ENCODE measurements at places on chromosomes 6 and 20.

- DNase-seq = no peak
Observed at GRCh38 chr6:107062691-107063090, 34.7 kb downstream of the MTRES1 start.

GRCh38 chr20:54661880-54662465 is 186.6 kb downstream of the DOK5 start:
- DNase-seq = no peak

- no peak for DNase-seq
Observed at GRCh38 chr20:53678990-53679596, 85.5 kb upstream of the ZNF217 start.

DNA sequence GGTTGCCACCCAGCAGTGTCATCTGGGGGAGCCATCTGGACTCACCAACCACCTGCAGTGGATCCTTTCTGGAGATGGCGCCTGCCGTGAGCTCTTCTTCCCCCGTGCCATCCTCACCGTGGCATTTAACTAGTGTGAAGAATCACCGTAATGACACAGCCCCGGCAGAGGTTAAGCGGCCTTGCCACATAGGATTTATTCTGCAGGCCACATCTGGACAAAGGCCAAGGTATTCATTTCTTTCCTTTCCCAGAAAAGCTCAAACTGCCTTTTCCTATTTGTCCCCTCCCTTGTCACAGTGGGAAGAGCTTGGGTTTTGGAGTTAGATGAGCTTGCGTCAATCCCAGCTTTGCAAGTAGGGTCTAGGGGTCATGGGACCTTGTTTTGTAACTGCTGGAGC is 88.4 kb downstream of the PXDC1 start:
- no peak for DNase-seq

GRCh38 chr20:12824328-12825225 is 184.2 kb upstream of the SPTLC3 start:
- DNase-seq = no peak

DNA sequence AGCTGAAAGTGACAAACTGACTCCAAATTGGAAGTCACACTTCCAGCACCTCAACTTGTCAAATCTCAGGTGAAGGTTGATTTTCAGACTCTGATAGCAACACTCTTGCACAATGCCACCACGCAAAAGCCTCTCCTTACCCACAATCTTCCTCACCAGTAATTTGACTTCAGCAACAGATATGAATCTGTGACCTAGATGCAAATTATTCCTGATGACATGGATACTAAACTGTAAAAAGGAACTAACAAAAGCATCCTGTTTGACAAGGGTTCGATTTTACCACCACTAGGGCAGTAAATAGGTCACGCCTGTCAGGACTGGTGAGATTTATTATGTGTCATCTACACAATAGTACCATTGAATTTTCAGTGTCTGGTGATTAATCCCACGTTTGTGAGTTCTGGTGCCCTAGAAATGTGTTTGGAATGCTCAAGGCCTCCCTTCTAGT is 134.4 kb upstream of the COL21A1 start:
- DNase-seq = no peak

- no peak for DNase-seq
Observed at GRCh38 chr20:16419138-16419715, 154.0 kb downstream of the KIF16B start.

DNA sequence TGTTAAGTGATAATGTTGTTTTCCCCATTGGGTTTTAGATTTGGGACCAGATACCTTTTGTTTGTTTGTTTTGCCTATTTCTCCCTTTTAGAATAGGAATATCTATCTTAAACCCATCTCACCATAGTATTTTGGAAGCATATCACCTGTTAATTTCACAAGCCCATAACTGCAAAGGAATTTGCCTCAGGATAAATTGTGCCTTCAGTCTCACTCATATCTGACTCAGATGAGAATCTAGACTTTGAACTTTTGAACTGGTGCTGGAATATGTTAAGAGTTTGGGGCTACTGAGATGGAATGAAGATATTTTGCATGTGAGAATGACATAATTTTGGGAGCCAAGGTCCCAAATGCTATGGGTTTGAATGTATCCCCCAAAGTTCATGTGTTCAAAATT is 607.4 kb downstream of the HACE1 start:
- no peak for DNase-seq

- DNase-seq = no peak
Observed at GRCh38 chr6:148704400-148705246, 42.2 kb upstream of the UST start.

- DNase-seq = no peak
Observed at GRCh38 chr6:106731144-106731842, 101.9 kb downstream of the QRSL1 start.

GRCh38 chr6:12654514-12654913 is 62.1 kb upstream of the PHACTR1 start:
- no peak for DNase-seq

GRCh38 chr6:116268589-116269293 is 11.0 kb downstream of the TSPYL1 start:
- no peak for DNase-seq

DNA sequence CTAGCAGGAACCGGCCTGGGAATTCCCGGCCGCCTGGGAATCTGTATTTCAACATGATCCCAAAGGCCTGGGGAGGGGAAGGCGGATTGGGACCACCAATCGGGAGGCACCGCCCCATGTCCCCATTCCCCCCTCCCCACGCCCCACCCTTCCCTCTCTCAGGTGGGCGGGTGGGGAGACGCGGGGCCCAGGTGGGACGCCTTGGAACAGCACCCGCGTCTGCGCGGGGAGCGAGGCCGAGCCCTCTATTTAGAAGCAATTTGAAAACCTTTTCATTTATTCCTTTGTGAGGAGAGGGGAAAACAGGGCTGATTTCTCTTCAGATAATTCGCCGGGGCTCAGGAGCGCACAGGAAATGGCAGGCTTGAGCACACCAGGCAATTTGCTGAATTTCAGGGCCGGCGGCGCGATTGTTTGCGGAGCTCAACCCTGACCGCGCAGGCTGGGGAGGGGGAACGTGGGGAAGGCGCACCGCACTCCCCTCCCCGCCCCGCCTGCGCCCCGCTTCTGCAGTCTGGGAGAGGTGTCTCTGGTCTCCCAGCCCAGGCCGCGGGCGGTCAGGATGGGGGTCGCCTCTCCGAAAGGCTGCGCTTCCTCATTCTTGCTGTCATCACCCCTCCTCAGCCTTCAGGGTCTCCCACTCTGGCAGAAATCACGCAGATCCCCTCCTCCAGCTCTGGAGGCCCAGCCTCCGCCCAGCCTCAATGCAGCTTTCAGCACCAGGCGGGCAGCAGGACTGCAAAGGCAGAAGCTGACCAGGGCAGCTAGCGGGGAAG is 170.0 kb downstream of the GRM4 start:
- no peak for DNase-seq

- DNase-seq = peak; percentile 58
Observed at GRCh38 chr6:158057213-158057987, 75.7 kb downstream of the SYNJ2 start.

DNA sequence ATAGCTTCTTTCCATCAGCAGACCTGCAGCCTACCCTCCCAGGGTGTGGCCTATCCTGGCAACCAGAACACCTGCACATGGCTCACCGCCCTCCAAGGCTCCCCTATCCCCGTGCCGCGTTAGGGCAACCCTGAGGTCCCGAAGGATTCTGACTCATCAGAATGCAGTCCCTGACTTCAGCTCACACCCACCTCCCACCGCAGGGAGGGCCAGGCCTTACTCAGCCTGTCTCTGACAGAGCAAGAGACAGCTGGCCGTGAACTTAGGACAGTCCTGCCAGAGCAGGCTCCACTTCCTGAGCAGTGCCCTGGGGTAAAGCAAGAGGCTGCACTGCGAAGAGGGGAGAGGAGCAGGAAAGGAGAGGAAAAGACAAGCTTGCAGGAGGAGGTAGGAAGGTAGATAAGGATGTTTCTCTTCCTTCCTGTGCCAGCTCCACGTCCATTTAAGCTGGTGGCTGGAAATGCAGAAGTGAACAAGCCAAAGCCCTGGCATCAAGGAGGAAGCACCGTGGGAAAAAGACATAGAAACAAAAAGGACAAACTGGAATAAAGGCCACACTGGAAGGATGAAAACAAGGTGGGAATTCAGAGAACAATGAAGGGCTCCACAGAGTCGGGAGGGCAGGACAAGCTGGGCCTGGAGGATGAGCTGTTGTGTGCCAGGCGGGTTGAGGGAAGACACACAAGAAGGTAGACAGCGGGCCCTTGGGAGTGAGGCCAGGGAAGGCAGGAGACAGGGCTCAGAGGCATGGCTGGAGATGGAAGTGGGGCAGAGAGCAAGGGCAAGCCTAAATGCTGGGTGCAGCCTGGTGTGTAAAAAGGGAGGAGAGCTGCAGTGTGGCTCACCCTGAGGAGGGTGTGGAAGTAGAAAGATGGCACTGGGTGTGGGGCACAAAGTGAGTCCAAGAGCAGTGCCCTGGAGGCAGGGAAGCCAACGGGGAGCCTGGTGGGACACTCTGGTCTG is 102.7 kb downstream of the SLC23A2 start:
- peak; percentile 83 for DNase-seq

DNA sequence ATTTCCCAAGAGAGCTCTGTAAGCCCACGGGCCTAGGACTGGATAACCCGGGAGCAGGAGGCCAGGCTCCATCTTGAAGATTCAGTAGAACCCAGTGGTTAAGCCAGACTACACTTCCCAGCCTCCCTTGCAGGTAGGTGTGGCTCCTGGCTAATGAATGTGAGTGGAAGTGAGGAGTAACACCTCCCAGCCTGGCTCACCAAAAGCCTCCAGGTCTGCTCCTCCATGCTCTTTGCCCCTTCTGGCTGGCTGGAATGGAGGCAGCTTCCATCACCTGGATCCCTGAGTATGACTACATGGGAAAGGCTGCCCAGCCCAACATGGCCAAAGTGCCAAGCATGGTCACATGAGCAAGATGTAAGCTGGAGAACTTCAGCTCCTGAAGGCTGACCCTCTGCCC is 9.7 kb downstream of the LRRN4 start:
- DNase-seq = peak; percentile 15

DNA sequence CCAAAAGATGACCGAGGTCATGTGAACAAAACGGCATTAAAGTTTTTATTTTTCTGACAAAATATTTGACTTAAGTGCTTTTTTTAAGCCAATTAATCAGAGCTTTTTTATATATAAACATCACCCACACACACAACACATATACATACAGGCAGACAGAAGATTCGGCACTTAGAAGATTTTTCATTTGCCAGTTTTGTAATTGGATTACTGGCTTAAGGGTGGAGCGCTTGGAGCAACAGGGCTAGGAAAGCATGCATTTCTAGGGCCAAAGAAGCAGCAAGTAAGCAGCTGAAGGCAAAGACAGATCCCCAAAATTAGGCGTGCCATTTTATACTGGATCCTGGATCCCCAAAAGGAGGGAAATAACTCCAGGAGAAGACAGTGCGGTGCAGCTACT is 30.3 kb downstream of the SAMD5 start:
- no peak for DNase-seq

- no peak for DNase-seq
Observed at GRCh38 chr6:32843331-32843978, 392 bp downstream of the PSMB8 start.

DNA sequence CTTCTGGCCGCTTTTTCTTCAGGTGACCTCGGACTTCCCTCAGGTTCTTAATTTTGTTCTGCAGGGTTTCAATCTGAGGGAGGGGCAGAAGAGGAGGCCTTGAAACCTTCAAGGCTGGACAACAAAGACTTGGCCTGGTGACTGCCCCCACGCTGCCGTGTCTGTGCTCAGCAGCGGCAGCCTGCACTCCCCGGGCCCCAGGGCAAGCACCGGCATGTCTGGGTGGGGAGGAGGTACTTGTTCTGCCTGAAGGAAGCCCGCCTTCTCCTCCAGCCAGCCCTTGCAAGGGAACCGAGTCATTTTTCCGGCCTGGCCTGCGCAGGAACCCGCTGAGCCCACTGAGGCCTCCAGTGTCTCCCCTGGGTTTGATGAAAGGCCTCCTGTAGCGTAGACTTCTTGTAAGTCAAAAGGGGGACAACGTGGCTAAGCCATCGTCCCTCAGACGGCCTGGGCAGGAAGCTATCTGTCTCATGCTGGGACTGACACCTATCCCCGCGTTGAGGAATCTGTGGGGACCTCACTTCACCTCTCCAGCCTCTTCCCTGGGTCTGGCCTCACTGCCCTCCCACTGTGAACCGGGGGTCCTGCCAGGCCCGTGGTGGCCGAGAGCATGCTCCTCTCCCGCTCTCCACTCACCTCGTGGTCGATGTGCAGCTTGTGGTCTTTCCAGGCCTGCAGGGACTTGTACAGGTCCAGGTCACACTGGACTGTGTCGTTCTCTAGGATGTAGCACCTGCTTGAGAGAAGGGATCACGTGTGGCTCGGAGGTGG is 119.9 kb downstream of the SULF2 start:
- DNase-seq = no peak

DNA sequence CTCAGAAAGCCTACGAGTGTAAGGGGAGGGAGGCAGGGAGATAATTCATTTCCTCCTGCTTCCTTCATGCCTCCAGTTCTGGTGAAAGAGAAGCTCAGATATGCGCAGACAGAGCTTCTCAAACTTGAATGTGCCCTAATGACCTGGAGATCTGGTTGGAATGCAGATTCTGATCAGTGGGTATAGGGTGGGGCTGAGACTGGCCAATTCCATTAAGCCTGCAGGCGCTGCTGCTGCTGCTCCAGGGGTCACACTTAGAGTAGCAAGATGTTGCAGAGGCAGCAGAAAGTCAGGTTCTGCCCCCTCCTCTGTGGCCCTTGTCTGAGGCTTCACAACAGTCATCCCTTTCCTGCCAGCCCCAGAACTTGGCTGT is 161.0 kb downstream of the DHX35 start:
- DNase-seq = no peak

DNA sequence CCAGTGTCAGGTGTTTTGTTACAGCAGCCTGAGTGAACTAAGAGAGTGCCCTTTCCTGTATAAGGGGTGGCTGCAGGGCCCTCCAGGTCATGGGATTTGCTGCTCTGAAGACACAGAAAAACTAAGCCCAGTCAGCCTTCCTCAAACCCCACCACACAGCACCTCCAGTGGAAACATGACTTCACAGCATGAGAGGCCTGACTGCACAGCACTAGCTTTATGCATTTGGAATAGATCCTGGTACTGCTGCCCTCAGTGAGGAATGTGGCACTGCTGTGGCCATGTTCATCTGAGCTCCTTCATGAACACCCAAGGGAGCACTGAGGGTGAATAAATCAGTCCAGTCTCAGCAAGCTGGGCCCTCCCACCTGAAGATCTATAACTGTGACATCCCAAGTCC is 296.1 kb upstream of the FOXQ1 start:
- no peak for DNase-seq

DNA sequence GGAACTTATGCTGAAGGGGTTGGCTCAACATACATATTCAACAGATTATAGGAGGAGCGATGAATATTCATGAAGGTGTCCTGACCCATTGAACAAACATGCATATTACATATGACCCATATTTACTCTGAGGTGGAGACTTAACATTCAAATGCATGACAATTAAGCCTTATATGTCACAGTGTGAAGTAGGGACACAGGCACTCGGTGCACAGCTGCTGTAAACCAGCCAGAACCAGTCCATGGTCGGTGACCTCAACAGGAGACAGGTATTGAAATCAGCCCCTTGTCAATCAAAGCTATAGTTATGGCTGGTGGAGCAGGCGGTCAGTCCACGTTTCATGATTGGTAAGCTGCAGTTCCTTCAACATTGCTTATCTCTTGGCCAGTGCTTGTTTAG is 347.3 kb downstream of the THBS2 start:
- no peak for DNase-seq

Data from H54 (cell line).